HS-5 (cell line): ENCODE measurements at places on chromosomes 1 and 21.

GRCh38 chr1:100414693-100415497 lies 62.6 kb downstream of the CDC14A start:
- DNase-seq = no peak

- DNase-seq = no peak
Observed at GRCh38 chr1:158118713-158119402, 61.8 kb upstream of the CD1D start.

GRCh38 chr21:31558189-31558961 lies 101.1 kb upstream of the SOD1 start:
- DNase-seq = peak; percentile 8

GRCh38 chr1:210237479-210237878 lies 4.9 kb downstream of the SERTAD4 start:
- no peak for DNase-seq

GRCh38 chr1:230301822-230302221 lies 124.3 kb downstream of the PGBD5 start:
- DNase-seq = no peak

DNA sequence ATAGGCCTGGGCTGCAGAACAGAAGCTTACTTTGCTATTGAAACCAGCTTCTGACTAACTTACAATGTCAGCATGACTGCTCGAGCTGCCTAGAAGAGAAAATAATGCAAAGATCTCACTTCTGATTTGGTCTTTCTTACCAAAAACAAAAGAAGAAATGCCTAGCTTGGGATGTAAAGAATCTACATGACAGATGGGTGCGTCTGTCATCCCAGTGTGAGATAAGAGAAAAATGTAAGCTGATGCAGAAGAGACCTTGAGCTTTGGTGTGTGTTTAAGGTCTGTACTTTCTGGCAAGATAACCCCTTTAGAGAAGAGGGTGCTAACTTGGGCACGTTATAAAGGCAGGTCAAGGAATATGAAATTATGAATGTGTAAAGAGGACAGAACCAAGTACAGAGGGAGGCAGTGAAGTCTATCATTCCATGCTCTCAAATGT lies 3.6 kb downstream of the FAM20B start:
- DNase-seq = no peak

GRCh38 chr1:43376723-43377235 lies 9.0 kb upstream of the ELOVL1 start:
- no peak for DNase-seq

- DNase-seq = no peak
Observed at GRCh38 chr1:3172431-3173380, 103.7 kb downstream of the PRDM16 start.
